Forelimb muscle (tissue), 1 donor: ENCODE measurements at places on chromosomes 1 and 21.

DNA sequence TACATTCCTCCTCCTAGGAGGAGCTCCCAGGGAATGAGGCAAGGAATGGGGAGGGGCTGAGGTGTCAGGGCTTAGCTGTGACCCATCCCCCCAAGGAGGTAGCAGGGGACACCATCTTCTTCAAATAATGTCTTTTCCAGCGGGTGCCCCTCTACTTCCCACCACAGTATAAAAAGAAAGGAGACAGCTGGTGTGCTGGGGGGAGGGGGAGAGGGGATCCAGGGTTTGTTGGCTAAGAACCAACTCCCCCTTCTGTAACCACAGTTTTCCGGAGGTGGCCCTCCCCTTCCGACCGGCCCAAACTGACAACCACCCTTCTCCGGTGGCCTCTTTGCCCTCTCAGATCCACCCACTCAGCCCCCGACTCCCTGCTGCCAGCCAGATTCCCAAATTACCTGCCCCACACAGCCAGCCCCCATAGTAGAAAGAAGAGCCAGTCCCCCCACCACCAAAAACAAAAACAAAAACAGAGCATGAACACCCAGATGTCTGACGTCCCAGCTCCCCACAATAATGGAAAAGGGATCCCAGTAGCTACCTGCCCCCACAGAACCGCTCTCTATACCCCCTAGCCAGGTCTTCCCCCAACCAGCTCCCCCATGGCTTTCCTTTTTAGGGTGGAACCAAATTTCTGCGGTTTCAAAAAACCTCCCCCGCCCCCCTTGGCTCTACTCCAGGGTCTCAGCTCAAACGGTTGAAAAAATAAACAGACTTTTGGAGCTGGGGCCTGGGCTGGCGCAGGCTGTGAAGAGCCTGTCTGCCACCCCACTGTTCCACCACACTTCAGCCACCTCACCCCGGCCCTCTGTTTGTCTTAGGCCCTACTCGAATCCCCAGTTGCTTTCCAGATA lies 2.1 kb downstream of the ARHGEF2 start:
- no peak for DNase-seq

GRCh38 chr21:28283641-28284490 lies 708.8 kb downstream of the LTN1 start:
- peak; percentile 38 for DNase-seq

DNA sequence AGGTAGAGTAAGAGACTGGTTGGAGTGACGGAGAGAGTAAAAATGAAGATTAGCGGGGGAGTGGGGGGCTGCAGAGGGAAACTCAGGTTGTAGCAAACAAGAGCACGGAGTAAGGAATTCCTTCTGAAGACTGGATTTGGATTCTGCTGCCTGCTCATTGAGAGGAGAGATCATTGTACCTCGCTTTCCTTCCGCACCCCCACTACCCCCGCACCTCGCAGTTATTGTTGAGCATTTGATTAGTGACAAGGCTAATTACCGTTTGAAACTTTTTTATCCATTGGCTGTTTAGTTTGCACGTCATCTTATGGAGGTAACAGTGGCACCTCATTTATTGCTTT lies 463 bp downstream of the PRPF3 start:
- DNase-seq, result no peak

DNA sequence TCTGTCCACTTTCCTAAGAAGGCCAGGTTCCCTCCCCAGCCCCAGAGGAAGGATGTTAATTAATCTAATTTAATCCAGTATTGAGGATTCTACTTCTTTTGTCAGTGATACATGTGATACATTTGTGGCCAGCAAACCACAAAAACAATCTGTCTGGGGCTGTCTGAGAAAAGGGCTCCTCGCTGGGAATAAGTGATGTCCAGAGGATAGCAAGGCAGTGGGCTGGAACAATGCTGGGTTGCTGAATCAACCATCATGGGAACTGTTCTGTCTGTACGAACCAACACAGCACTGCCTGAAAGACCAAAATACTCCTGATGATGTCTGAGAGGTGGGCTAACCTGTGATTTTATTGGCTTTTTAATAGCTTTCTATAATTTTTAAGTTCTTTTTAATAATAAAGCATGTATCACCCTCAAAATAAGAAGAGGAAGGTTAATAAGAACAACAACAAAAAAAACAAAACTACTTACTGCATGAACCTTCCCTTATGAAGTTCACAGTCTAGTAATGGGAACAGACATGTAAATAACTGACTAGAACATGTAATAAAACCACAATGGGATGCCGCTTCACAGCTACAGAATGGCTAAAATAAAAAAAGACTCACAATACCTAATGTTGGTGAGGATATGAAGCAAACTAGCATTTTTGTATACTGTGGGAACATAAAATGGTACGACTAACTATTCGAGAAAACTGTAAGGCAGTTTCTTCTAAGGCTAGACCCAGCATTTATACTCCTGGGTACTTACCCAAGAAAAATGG lies 11.4 kb upstream of the ADAR start:
- no peak for DNase-seq

DNA sequence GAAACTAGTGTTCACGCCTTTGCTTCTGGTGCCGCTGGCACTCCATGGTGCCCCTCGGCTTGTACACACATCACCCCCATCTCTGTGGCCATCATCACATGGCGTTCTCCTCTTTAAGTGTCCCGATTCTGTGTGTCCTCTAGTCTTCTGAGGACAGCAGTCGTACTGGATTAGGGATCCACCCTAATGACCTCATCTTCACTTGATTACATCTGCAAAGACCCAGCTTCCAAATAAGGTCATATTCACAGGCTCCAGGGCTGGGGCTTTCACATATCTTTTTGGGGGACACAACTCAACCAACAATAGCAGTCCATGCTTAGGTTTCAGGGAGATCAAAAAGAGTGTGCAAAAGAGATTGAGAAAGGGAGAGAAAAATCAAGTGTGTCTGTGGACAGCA lies 64.9 kb downstream of the HLCS start:
- no peak for DNase-seq

DNA sequence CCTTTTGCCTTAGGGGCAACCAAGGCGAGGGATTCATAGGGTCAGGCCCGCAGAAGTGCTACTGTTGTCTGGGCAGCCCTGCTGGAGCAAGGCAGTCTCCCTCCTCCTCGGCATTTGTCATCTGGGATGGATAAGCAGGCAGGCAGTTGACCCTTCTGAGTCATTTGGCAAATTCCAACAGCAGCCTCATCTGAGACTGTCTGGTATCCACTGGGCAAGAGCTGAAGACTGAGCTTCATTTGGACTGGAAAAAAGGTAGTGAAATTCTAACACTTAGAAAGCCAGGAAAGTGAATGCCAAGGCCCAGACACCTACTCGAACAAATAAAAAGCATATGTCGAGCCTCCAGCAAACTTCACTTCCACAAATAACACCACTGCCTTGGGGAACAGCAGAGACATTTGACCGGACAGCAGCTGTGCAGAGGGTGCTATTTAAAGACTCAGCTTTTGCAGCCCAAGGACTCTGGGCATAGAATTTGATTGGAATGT lies 4.0 kb upstream of the ZBTB40 start:
- no peak for DNase-seq

- DNase-seq, result no peak
These were observed 5.9 kb upstream of the A3GALT2 start for GRCh38 chr1:33326785-33327184.

DNA sequence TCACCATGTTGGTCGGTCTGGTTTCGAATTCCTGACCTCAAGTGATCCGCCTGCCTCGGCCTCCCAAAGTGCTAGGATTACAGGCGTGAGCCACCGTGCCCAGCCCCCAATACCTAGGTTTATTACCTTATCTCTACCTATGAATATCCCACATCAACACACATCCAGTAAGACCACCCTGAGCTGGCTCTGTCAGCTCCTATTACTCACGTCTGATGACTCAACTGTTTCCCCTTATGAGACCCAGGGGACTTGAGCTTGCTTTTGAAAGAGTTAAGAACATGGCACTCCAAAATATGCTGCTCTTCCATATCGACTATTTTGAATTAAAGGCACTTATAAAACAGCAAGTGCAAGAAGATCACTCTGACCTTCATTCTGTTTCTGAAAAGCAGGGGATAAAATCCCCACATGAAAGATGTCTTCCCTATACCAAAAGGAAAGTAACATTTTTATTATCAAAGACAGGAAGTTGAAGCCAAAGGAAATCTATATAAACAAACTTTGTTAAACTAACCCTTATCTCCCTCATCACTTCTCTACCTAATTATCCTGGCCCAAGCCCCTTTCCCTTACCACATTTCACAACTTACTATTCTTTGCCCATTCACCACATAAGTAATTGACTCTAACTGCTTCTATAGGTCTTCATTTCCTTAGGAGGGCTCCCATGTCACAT lies 41.3 kb upstream of the OSBPL9 start:
- no peak for DNase-seq

DNA sequence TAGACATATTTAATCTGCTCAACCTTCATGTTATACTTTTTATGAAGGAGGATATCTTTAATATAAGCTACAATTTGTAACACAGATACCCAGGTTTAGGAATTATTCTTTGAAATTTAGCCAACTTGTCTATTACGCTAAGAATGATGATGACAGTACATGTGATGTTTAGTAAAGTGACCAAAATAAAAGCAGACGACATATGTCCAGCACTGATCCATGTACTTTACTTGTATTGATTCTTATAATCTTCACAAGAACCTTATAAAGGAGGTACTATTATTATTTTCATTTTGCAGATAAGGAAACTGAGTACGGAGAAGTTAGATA lies 37.2 kb upstream of the ATG4C start:
- no peak for DNase-seq

DNA sequence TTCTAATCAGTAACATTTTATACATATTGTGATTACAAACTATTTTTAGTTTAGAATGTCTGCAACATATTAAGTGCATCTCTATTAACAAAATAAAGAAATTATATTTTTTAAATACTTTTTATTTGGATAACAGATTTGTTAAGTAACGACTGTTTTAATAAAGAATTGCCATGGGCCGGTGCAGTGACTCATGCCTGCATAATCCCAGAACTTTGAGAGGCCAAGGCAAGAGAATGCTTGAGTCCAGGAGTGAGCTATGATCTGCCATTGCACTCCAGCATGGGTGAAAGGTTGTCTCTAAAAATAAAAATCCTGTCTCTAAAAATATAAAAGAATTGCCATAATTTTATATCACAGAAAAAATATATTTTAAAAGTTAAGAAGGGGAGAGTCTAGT lies 4.1 kb downstream of the LRRIQ3 start:
- DNase-seq, result no peak

DNA sequence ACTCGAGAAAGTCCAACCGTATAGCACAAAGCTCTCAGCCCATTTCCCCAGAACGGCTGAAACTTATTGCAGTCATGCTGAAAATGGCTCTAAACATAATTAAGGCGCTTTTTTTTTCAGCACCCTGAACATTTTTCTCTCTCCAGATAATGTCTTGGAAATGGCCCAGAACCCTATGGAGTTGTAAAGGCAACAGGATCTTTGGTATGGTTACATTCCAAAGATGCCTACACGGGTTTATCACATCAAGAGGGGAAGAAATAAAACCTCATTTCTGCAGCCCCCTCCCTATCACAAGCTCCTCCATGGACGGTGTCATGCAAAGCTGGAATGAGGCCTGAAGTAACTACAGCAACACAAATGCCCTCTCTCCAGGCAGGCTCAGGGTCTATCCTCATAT lies 126.4 kb upstream of the GALNT2 start:
- DNase-seq, result no peak

GRCh38 chr1:3586986-3587759 lies 24.1 kb downstream of the MEGF6 start:
- no peak for DNase-seq

- no peak for DNase-seq
These were observed 118.4 kb downstream of the HIVEP3 start for GRCh38 chr1:41800311-41800829.

DNA sequence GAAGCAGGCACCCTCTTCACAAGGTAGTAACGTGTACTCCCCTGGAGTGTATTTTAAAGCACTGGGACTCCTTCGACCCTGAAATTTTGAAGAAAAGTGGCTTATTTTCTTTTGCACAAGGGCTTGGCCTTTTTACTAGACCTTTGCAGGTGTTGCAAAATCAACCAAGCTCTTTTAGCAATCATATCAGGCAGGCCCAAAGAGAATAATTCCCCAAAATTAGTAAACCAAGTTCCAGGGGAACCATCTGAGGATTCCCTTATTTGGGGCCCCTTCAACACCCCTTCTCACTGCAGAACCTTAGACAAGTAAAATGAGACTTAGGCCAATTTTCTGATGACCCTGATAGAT lies 28.3 kb downstream of the CBR1 start:
- DNase-seq, result no peak

DNA sequence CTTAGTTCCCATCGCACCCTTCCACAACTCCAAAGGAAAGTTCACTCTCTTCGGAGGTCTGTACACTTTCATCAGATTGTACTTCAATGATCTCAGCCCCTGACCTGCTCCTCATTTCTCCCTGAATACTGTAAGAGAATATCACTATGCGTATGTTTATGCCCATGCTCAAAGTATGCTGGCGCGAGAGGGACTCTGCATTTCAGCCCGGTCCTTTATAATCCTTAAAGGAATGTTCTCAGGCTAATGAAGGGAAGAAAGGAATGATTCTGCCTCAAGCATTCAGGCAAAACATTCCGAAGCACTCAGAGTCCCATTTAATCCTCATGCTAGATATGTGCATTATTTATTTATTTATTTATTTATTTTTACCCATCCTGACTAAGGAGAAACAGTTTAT lies 76.8 kb downstream of the PLD5 start:
- DNase-seq, result no peak

DNA sequence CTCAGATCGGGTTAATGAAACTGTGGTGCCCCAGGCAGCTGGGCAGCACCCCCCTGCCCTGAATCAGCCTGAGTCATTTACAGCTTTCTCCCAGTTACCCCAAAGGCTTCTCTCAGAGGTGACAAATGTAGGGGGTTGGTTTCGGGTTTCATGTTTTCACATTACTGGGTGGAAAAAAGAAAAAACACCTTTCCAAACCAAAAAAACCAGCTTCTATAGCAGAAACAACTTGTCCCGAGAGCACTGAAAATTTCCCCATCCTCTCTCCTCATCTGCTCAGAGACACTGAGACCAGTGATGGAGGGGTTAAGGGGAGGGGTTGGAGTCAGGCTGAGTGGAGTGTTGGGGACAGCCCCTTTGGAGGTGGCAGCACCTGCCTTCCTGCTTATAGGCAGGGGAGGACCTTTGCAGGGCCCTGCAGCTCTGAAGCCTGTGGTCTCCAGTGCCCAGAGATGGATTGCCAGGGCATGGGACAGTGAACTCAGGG lies 15.6 kb downstream of the UTP11 start:
- DNase-seq, result no peak

DNA sequence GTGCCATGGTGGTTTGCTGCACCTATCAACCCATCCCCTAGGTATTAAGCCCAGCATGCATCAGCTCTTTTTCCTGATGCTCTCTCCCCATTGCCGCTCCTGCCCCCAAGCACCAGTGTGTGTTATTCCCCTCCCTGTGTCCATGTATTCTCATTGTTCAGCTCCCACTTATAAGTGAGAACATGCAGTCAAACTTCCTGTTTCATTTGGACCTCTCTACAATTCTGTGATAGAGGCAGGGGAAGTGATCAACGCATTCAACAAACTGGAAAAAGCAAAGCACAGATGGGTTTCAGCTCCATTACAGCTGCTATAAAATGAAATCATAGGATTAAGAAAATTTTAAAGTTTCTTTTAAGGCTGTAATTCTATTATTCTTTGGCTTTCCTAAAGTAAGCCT lies 23.3 kb upstream of the CD55 start:
- DNase-seq, result no peak

GRCh38 chr1:226006686-226007085 lies 7.5 kb upstream of the SDE2 start:
- DNase-seq, result no peak
